ENCODE measurements at places on chromosomes 4 and X. TPM values are rescaled to one million over a fixed set of nuclear protein-coding genes. Genes with fewer than 3 reads are reported as not detected.

Gene CT45A3
- polyA plus RNA-seq, result 0.18 TPM

GRCh38 chrX:107547621-107548020, 80.7 kb upstream of the PRPS1 start:
- no peak for DNase-seq

DNA sequence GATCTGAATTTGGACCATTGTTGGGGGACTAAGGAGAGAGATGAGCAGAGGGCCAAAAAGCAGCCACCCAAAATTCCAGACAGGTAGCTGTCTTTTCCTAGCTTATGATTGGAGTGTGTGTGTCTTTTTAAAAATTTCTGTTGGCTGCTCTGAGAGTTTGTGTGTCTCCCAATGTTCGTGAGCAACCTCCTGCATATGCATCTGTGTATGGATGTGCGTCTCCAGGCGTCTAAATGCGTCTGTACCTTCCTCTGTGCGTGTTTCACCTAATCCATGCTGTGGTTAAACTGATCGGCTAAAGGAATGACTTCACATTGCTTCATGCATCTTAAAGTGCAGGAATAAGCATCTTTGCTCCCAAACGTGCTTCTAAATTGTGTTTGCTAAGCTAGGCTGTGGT, 65.5 kb upstream of the LAS1L start:
- no peak for DNase-seq

GRCh38 chrX:112645774-112646173, 34.0 kb downstream of the LHFPL1 start:
- DNase-seq, result no peak

DNA sequence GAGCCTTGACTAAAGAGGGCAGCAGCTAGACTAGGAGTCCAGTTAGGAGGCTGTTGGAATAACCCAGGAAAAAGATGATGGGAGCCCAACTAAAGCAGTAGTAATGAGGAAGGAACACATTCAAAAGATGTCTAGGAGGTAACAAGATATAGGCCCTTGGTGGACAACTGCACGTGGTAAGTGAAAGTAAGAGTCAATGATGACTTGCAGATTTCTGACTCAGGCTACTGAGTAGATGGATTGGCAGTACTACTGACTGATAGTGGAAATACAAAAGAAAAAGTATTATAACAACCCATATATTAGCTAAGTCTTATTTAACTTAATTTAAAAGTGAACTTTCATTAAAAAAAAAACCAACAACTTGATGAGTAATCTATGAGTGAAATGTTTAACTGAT, 74.0 kb downstream of the PAK3 start:
- no peak for DNase-seq

DNA sequence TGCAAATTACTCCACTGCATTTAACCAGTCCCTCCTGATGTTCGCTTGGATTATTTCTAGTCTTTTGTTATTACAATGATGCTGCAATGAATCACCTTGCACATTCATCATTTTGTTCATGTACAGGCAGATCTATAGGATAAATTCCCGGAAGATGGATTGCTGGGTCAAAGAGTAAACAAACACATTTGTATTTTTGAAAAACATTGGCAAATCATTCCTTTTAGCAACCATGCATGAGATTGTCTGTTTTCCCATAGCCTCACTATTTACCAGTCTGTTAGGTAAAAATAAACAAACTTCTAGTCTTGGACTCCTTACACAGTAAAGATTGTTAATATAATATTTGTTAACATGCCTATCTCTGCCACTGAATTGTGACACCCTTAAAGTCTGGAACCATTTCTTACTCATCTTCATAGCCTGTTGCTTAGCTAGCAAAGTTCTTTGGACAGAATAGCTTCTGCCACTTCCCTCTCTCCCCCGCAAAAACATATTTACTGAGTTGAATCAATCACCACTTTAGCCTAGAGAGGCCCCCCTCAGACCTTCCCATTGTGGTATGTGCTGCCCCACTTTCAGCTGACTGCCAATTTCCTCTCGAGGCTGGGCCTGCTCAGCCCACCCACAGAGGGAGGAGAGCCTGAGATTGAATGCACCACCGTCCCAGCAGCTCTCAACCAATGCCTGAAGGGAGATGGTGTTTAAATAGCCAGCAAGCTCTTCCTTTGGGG, 108.4 kb upstream of the ATXN3L start:
- DNase-seq, result no peak

- no peak for DNase-seq
Measured at GRCh38 chr4:38211885-38212284, 251.7 kb downstream of the PTTG2 start.

Data from muscle of leg (tissue), 16 donors.